Activated CD8-positive, alpha-beta T cell treated with anti-CD3 and anti-CD28 coated beads for 36 hours (primary cell): ENCODE measurements at places on chromosomes 7 and 10. TPM values are rescaled to one million over a fixed set of nuclear protein-coding genes. Genes with fewer than 3 reads are reported as not detected.

CALHM1 gene
- total RNA-seq = not detected

RNF32 gene
- 0.43 TPM for total RNA-seq

DNA sequence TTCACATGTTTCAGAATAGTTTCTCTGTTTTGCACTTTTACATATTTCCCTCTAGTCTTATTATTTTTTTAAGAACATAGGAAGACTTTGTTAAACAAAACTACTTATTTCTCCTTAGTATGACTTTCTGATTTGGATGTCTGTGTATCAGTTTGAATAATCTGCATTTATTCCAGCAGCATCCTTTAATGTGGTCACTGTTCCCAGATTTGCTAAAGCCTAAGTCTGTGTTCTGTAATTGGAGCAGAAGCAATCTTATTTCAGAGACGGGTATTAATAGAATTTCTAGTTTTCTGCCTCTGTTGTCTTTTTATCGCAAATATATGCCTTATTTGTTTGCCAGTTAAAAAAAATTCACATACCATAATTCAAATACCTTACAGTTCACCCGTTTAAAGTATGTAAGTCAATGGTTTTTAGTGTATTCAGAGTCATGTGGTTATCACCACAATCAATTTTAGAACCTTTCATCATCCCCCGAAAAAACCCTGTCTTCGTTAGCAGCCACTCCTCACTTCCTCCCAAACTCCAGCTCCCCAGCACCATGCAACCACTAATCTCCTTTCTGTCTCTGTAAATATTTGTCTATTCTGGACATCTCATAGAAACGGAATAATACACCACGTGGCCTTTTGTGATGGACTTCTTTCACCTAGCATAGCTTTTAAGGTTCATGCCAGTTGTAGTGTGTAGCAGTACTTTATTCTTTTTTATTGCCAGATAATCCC, 58.7 kb downstream of the INPP5F start:
- H3K27me3 ChIP-seq = no peaks in the 10 kb centered on the region
- peak overlapping the region; percentile 5 for H3K27ac ChIP-seq
- no peaks in the 10 kb centered on the region for H3K36me3 ChIP-seq
- peaks cover 26% of the 10 kb centered on the region for H3K4me1 ChIP-seq

DNA sequence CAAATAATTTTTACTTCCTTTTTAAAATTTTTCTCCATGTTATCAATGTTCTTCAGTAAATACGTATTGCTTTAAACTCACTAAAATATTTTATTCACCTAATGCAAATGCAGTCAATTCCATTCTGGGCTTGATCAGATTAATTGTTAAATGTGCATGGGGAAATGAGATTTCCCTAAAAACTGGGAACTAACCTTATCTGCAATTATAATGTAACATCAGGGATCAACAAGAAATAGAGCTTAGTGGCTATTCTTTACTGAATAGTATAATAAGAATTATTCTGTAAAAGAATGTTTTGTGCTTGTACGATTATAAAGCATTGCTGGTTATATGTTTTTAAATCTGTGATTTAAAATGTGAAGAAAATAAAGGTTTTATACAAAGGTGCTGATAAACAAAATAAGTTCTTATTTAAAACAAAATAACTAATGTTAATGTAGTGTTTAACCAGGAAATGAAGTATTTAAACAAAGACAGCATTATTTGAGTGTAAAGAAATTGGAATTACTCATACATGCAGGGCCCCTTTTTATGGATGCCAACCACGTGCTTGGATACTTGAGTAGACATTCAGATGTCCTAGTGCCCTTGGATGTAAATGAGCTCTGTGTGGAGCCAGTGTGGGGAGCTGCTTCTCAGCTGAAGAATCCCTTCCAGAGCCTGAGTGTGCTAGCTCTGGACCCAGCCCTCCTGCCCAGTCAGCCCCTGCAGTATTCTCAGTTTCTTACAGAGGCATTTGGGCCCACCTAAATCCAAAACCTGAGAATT, 84.2 kb downstream of the REEP3 start:
- no peak overlapping the region for H3K4me3 ChIP-seq
- no peak for DNase-seq
- no peaks in the 10 kb centered on the region for H3K27me3 ChIP-seq
- H3K27ac ChIP-seq = no peak overlapping the region
- no peaks in the 10 kb centered on the region for H3K4me1 ChIP-seq

DNA sequence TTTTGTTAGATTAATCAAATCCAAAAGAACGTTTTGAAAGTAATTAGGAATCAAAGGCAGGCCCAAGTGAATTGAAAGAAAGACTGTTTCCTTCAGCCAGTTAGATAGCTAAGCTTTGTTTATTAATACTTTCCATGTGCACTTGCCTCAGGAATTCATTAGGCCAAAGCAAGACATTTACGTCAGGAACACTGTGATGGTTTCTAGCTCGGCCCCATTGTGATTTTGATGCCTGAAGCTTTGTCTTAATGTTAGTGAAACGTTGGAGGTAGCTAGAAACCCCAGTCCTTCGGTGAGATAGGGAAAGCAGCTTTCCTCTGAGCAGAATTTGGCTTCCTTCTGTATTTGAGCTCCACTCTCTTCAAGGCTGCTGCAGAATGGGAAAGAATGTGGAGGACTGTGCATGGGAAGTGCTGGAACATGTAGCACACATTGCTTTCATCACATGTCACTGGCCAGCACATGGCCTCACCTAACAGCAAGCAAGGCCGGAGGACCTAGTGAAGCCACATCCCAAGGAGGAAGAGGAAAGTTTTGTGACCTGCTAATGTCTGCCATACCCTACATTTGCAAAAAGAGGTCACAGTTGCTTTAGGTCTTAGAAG, 64.1 kb downstream of the PCGF5 start:
- H3K27me3 ChIP-seq = no peaks in the 10 kb centered on the region
- H3K4me3 ChIP-seq = no peak overlapping the region
- H3K4me1 ChIP-seq = no peaks in the 10 kb centered on the region
- H3K36me3 ChIP-seq = no peaks in the 10 kb centered on the region

DNA sequence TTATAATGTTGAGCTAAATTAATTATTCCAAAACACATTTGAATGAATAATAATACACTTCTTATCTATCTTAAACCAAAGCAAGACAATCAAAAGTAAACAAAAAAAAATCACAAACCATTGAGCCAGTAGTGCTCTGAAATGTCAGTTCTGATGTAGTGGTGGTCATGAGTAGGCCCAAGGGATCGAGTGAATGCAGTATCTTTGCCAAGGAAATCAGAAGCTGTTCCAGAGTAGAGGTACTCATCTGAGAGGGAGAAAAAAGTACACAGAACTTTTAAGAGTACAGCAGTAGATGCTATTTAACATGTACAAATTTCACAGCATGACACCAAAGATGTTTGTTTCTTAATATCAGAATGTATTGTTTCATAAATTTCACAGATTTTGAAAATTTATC, 121.5 kb downstream of the SEMA3D start:
- no peak for DNase-seq
- no peaks in the 10 kb centered on the region for H3K27me3 ChIP-seq

DNA sequence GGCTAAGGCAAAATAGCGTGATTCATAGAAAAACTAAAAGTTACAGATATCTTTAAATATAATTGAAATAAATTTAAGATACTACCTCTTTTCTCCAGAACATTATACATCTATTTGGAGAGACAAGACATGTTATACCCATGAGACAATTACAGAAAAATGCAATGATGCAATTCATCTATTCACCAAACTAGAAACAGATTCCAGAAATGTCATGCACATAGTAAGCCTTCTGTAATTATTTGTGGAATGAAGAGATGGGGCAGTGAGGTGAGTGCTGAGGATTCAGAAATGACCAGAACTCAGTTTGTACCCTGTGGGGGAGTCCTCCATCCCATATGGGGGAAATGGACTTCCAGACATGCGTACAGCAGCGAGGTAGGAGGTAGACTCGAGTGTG, 99.4 kb downstream of the MKX start:
- H3K27me3 ChIP-seq = peaks cover 9% of the 10 kb centered on the region
- no peak for DNase-seq
- no peaks in the 10 kb centered on the region for H3K4me1 ChIP-seq
- H3K27ac ChIP-seq = no peak overlapping the region

DNA sequence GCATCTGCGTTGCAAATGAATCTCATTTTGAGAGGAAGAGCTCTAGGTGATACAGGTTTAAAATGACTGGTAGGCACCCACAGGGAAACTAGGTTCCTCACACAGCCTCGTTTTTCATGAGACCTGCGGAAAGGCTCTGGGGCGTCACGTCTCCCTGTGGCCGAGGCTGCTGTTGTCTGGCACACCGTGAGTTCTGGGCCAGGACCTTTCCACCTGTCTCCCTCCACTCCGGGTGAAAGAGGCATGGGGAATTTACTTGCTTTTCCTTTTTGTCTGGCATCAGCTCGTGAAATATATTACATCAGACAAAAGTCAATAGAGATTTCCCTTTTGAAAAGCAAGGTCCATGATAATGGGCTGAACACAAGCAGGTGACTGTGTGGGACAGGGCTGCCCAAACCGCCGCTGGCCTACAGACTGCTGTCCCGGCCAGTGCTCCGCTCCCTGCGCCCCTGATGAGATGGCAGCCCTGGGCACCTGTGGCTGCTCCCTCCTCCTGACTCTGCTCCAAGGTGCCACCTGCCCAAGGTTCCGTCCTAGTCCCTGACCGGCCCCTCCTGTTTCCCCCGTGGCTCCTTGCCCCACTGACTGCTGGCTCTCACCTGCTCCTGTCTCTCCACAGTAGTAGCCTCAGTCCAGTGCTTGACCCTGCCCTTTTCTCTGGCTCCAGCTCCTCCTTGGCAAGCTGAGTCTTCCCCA, 109.6 kb downstream of the NKX6-2 start:
- no peak overlapping the region for H3K27ac ChIP-seq
- no peaks in the 10 kb centered on the region for H3K36me3 ChIP-seq
- H3K4me3 ChIP-seq = no peak overlapping the region
- no peak for DNase-seq

DNA sequence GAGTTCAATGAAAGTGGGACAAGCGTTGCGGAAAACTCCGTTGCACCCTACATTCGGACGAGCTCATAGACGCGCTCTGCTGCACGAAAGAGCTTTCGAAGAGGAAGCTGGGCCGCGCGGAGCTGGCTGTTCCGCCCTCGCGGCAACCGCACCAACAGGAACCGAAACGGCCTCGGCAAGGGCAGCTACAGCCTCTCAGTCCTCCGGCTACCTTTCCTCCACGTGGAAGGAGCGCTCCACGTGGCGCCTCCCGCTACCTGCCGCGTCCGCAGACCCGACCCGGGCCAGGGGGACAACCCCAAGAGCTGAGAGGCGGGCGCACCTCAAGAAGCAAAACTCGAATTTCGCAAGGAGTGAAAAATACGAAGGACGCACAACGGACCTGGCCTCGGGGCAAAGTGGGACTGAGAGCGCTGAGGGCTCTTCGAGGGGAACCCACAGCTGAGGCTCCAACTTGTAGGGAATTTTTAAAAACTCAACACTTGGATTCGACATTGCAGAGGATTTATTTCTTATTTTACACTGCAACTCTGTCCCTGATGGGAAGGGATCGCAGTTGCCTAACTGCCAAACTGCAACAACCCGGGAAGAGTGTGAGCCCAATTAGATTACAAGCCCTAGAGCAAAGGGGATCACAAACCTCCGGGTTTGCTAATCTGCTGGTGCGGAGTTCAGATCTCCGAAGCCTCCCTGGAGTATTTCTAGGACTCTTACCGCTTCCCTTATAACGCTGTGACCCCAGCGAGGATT, 1.4 kb downstream of the HPSE2 start:
- DNase-seq = peak; percentile 78
- peak overlapping the region; percentile 70 for H3K4me3 ChIP-seq
- peak overlapping the region; percentile 49 for H3K27ac ChIP-seq
- peaks cover 80% of the 10 kb centered on the region for H3K27me3 ChIP-seq
- no peaks in the 10 kb centered on the region for H3K36me3 ChIP-seq
- peaks cover 33% of the 10 kb centered on the region for H3K4me1 ChIP-seq

DNA sequence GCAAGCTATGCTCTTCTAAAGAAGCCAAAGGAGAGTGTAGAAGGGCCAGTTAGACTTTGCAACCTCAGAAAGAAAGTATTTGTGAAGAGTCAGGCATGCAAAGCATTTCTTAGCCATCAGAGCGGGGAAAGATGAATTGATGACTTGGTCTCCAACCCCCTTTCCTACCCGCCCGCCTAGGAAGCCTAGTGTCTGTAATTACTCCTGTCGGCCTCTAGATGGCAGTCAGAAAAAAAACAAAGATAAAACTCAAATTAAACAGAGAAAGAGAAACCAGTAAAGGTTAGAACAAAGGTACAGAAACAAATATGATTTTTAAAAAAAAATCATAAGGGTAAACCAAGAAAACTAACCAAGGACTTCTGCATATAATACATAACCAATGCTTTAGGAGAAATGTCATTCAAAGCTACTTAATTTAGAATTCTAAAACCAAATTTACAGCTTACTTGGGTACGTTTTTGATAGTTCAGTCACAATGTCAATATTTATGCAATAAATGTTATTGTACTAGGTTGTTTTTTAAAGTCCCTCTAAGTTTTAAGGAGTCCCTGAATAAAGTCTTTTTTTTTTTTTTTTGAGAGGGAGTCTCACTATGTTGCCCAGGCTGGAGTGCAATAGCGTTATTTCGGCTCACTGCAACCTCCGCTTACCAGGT, 97.6 kb downstream of the LYZL1 start:
- H3K4me3 ChIP-seq = no peak overlapping the region
- H3K4me1 ChIP-seq = peaks cover 3% of the 10 kb centered on the region
- H3K36me3 ChIP-seq = no peaks in the 10 kb centered on the region
- no peak overlapping the region for H3K27ac ChIP-seq
